Central memory CD4-positive, alpha-beta T cell (primary cell): ENCODE measurements at places on chromosomes 11 and 22.

DNA sequence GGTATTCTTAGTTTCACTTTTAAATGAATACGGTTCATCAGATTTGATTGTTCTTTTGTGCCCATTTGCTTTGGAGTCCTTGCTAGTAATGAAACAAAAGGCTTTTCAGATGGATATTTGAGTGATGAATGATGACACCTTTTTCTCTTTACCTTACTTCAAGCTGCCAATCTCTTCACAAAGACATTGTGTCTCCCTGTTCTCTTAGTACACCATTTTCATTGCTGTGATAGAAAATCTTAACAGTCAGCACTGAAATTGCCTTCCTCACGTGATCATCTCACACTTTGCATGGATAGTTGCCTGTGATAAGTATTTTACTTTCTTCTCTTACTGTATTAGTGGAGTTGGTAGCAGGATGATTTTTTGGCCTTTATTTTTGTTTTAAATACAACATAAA, 396.6 kb downstream of the NELL1 start:
- no peak for DNase-seq

- no peak for DNase-seq
These were observed 7.0 kb downstream of the THRSP start for GRCh38 chr11:78070621-78071020.

DNA sequence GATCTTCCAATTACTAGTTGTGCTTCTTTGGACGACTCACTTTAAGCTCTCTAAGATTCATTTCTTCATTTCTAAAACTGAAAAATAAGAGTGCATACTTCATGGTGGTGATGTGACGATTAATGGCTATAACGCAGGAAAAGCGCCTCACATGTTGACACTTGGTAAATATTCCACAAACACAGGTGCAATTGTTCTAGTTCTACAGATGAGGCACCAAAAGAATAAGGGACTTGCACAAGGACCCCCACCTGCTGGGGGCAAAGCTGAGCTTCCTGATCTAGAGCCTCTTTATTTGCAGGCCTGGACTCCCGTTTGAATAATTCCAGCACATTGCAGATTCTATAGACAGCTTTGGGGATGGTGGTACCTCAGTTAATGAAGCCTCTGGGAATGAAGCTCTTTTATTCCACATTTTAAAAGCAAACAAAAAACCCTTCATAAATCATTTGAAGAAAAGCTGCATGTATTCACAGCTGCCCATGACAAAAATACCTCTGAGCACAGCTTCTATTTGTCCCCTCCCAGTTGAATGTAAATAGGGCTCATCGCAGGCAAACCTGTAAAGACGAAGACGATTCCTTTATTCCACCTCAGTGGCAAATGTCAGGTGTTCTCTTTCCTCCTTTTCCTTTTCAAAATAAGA, 14.9 kb upstream of the CADM1 start:
- no peak for DNase-seq

- DNase-seq = no peak
These were observed 112.5 kb upstream of the SOX6 start for GRCh38 chr11:16468735-16469453.

- DNase-seq = no peak
These were observed 50.0 kb upstream of the CARD18 start for GRCh38 chr11:105189581-105189980.

DNA sequence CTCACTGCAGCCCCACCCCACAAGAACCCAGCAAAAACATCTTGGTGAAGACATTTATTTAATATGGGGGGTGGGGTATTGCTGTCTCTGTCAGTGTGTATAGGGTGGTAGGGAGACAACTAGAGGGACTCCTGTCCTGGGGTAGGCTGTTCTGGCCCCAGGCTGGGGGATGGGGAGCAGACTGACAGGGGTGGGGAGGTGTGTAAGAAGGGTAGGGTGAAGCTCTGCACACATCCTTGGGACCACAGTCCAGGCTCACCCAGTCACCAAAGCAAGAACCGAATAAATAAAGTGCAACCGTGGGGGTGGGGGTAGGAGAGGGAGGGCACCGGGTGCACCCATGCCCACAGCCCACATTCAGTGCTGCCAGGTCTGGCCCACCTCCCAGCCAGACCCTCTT, 7.8 kb upstream of the HPX start:
- DNase-seq = no peak

GRCh38 chr11:111264646-111265045, 19.1 kb downstream of the POU2AF2 start:
- no peak for DNase-seq

DNA sequence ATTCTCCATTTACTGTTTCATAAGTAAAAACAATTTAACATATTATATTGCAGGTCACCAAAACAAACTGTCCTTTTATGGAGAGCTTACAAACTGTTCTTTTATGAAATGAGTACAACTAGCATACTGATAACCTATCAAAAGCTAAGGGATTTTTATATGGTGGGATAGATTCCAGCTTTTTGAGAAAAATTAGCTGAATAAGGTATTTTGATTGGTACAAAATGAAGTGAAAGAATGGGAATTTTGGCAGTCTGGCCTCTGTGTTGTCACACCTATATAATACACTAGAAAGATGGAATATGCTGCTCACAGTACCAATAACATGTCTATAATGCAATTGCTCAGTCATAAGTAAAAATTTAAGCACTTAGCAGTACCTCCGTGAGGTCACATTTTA, 11.4 kb downstream of the TRAF6 start:
- DNase-seq = no peak

DNA sequence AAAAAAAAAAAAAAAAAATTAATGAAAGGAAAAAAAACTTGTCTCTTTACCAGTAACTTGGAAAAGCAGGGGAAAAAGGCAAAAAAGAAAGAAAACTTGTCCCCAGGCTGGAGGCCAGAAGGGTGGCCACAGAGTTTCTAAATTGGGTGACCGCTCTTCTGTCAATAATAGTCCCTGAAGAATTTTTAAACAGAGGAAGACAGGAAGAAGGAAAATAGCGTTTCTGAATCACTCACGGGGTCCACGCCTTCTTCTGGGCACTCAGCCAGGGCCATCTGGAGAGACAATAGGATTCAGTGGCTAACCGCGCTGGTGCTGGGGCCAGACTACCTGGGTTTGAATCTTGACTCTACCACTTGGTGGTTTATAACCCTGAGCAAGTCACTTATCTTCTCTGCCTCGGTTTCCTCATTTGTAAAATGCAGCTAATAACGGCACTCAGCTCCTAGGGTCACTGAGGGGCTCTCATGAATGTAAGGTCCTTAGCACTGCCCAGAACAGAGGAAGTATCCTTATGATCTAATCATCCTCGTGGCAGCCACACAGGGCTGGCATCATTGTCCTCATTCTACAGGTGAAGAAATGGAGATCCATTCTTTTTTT, 7.0 kb downstream of the C11orf86 start:
- DNase-seq = no peak

DNA sequence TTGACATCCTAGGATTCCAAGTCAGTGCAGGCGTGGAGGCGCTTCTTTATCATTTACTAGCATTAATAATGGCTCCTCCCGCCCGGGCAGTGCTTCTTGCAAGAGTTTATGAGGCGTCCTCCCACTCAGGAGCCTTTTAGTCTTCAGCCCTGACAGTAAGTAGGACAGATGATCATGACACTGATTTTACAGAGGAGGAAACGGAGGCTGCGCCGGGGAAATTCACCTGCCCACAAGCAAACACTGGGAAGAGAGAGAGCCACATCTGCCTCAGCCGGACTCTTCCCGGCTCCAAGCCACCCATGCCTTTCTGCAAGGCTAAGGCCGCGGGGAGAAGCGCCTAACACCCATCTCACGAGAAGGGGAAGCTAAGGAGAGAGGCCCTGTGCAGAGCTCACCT, 35.9 kb downstream of the KIAA0930 start:
- no peak for DNase-seq

DNA sequence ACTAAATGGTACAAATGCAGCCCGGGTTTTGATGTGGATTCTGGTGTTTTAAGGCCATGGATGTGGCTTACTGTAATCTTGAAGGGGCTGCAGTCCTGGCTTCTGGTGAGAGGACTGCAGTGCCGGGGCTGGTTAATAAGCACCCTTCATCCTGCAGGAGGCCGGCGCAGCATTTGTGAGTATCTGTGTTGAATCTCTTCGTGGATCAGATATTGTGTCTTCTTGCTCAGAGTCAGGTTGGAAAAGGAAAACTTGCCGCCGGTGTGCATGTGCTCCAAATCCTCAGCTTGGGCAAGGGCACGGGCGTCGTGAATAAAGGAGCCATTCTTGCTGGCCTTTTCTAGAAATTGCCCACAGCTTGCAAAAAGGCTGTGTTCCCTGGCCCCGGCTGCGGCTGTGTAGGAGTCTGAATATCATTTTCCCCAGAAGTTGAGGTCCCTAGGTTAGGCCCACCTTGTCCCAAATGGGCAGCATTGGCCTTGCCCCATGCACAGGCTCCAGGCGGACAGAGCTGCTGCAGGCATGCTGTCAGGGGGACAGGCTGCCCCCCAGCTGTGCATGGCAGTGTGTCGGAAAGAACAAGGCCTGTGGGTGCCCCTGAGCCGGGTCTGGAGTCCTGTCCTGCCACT, 28.9 kb upstream of the PARVB start:
- DNase-seq = no peak
